Fibroblast of skin of abdomen (primary cell): ENCODE measurements at places on chromosomes 2 and 18.

DNA sequence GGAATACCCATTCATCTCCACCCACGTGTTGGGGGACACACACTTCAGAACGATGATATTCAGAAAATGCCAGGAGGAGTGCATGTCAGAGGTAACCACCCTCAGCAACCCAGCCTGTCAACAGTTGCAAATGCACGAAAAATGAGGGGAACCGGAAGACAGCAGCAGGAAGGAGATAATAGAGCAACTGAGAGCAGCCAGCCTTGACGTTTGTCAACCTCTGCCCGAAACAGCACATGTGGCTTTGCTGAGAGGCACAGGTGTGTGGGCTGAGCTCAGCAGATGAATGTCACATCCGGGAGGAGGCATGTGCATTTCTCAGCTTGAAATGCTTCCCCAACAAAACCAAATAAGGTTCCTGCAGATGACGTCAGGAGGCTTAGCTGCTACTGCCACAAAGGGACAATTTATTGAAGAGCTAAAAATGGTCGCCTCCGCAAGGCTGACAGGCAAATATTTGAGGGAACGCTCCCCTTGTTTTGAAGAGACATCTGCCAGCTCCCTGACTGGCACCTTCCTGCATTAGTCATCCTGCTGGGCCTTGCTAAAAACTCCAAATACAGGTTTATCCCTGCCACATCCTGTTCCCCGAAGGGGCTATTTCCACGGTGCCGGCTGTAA is 419.0 kb downstream of the NBAS start:
- DNase-seq, result no peak

DNA sequence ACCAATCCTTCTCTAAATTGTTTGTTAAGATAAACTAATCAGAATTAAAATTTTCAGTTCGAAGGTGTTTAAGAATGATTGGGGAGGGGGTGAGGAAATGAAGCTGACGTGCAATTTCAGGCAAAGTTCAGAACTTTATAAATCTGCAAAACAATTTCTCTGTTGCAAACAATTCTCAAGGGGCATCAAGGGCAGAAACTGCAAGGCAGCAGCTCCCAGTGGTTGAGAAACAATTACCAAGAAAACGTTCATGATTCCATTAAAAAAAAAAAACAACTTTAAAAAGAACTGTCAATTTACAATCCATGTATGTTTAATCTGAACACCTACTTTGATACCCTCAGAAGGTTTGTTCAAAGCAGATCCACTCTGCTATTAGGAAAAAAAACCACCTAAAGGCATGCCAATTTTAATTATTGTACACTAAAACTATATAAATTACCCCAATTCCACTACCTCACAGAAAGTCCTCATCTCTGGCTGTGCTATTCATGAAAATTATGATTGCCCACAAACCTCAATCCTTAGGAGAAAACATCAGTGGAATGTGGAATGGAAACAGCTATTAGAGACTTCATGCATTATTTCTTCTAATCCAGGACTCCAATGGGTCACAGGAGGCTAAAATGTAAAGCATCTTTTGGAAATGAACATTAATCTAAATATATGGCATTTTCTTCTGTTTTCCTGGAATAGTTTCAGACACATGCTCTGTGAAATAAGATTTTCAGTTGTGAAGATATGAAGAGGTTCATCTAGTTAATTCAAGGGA is 119.9 kb upstream of the ACVR1C start:
- DNase-seq, result peak; percentile 90

DNA sequence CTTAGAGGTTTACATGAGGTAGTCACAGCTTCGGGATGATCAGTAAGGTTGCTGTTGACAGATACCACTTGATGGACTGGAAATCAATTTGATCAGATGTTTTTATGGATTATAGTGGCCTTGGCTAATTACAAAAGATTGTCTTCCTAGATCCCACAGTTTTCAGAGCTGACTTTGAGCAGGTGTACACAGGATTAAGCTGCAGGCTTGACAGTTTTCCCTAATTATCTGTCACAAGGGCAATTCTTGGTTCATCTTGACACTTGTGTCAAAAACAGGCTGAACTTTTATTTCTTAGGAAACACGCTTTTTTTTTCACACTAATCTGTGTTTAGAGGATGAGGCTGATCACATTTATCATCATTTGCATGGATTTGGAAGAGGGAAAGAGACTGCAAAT is 824.0 kb upstream of the PIK3C3 start:
- no peak for DNase-seq

- peak; percentile 67 for DNase-seq
Observed at GRCh38 chr2:64338910-64339500, 115.0 kb upstream of the LGALSL start.

- DNase-seq, result no peak
Observed at GRCh38 chr2:19109518-19109917, 248.9 kb downstream of the OSR1 start.

GRCh38 chr2:234488913-234489451 is 7.9 kb downstream of the ARL4C start:
- DNase-seq, result no peak

GRCh38 chr18:7133181-7133580 is 15.6 kb upstream of the LAMA1 start:
- DNase-seq, result no peak

GRCh38 chr2:208609166-208609804 is 202.7 kb downstream of the PTH2R start:
- DNase-seq, result no peak

DNA sequence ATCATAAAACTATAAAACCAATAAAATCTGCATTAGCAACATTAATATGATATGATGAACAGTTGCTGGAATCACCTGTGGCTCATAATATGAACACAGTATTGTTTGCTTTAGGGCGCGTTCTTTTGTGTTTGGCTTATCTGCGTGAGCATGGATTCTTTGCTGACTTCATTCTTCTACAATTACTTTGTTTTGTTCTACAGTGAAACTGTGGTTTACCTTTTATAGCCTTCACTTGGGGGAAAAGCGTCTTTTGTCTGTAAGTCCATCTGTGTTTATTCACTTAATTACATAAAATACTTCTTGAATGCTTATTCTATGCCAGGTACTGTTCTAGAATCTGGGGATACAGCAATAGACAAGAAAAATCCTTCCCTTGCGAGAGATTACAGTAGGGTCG is 74.0 kb upstream of the SEC11C start:
- DNase-seq, result no peak

GRCh38 chr2:112606547-112606946 is 22.1 kb downstream of the CHCHD5 start:
- DNase-seq, result no peak

DNA sequence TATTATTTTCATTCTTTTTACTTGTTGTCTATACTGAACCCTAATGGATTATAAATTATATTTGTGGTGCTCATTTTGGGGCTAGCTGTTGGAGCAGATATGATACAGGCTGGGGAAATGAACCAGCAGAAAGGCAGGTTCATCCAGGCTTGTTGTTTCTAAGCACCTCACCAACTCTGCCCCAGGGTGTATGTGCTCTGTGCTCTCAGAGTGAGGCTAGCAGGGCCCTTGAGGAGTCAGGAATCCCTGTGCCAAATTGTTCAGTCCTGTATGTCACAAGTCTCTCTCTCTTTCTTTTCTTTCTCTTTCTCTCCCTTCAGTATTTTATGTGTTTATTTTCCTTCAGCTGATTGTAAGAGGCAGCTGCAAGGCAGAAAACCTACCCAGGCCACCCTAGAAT is 181.1 kb upstream of the DPP10 start:
- DNase-seq, result no peak

- DNase-seq, result no peak
Observed at GRCh38 chr18:6814882-6815425, 85.4 kb downstream of the ARHGAP28 start.

GRCh38 chr2:98577313-98577712 is 31.0 kb downstream of the COA5 start:
- no peak for DNase-seq

DNA sequence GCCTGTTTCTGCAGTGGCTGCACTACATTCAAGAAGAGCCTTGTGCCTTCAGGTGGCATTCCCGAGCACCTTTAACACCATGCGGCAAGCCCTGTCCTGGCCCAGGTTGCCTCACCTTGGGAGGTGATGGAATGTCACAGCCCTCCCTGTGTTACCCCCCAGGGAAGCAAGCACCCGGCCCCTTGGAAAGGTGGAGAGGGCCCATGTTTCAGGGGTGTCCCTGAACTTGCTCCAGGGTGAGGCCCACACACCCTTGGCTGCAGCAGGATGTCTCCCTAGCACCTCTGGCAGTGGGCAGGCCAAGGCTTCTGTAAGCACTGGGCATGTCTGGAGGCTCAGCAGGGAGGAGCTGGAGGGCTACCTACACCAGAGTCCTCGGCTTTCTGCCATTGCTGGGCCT is 29.3 kb upstream of the ACAA2 start:
- DNase-seq, result no peak

DNA sequence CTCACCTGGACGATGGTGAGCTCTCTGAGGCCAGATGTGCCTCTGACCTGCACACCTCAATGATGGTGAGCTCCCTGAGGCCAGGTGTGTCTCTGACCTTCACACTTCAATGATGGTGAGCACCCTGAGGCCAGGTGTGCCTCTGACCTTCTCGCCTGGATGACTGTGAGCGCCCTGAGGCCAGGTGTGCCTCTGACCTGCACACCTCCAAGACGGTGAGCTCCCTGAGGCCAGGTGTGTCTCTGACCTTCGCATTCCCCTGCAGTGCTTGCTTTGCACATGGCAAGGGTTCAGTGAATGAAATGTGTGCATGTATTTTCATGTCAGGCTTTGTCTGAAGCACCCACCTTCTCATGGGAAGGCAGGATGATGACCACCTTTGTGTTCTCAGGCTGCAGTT is 95.5 kb downstream of the PTGR3 start:
- DNase-seq, result no peak

- no peak for DNase-seq
Observed at GRCh38 chr2:203983064-203983715, 46.6 kb downstream of the ICOS start.

DNA sequence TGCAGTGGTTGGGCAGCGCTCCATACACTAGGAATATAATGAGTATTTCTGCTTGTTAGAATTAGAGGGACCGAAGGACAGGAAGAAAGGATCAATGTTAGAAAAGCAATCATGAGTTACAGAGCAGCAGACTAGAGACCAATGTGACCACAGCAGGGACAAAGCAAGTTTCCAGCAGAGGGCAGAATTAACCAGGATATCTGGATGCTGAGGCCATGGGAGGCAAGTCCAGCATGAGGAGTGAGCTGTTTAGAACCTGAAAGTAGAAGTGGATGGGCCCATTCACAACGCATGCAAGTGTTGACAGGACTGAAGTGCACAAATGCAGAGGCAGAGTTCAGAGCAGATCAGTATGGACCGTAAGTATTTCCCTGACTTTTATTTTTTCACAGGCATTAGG is 910.4 kb upstream of the GYPC start:
- no peak for DNase-seq

DNA sequence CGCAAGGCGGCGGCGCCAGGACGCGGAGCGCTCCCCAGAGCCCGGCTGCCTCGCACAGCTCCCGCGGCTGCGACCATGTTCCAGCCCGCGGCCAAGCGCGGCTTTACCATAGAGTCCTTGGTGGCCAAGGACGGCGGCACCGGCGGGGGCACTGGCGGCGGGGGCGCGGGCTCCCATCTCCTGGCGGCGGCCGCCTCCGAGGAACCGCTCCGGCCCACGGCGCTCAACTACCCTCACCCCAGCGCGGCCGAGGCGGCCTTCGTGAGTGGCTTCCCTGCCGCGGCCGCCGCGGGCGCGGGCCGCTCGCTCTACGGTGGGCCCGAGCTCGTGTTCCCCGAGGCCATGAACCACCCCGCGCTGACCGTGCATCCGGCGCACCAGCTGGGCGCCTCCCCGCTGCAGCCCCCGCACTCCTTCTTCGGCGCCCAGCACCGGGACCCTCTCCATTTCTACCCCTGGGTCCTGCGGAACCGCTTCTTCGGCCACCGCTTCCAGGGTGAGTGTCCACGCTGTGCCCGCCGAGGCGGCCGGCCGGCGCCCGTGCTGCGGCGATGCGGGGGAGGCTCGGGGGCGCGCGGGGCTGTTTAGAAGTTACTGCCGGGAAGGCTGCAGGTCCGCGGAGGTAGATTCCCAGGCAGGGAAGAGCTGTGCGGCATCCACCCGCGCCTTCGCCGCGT is 696 bp downstream of the EMX1 start:
- DNase-seq, result no peak

GRCh38 chr2:145755019-145755837 is 1235.3 kb upstream of the ZEB2 start:
- no peak for DNase-seq

DNA sequence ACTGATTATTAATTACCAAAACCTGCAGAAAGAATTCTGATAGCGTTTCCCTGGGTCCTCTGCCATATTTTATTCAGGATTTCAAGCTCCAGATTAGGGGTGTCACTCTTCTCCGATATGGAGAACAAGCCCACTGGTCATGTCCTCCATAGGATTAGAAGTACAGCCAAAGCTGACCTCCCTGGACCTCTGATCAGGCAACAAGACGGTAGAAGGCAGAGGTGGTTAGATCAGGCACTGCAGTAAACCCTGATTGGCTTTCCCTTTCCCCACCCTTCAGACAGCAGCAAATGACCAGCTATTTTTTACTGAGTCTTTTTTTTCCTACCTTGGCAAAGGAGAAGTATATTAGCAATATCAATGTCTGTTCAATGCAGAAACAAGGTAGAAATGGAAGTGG is 37.7 kb downstream of the SPC25 start:
- no peak for DNase-seq

GRCh38 chr18:48949606-48950535 is 894 bp downstream of the SMAD7 start:
- DNase-seq, result no peak

- no peak for DNase-seq
Observed at GRCh38 chr2:96369186-96369585, 33.6 kb downstream of the NCAPH start.

- DNase-seq, result no peak
Observed at GRCh38 chr2:50431958-50432650, 599.8 kb downstream of the NRXN1 start.

DNA sequence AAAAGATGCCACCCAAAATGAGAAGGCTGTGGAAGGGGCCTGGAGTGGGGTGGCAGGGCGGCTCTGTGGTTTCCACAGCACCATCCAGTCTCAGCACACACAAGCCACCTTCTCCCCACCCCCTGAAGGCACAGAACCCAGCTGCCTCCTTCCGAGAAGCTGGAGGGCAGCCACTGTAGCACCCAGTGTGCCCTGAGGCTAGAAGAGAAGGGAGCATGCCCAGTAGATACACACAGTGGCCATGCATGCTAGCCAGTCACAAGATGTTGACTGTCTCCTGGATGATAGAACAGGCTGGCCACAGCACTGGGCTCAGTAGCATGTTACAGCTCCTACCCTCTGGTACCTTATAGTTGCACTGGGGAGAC is 148.9 kb upstream of the EPAS1 start:
- DNase-seq, result no peak
